ENCODE measurements at places on chromosomes 13 and 19.

DNA sequence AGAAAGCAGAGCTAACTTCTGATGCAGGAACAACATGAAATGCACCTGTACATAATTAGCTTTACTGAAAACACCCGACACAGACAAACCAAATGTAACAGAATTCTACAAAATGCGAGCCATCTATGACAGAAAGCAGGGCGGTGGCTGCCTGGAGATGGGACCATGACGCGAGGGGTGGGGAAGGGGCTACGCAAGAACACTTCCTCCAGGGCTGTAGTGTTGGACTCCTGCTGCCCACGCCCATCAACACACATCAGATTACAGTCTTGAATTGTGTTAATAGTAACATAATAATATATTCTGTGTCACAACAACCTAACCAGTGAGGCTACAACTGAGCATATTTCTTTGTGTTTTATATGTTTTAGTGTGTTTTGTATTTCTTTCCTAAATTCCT, 103.2 kb downstream of the SPACA7 start:
- DNase-seq: no peak

DNA sequence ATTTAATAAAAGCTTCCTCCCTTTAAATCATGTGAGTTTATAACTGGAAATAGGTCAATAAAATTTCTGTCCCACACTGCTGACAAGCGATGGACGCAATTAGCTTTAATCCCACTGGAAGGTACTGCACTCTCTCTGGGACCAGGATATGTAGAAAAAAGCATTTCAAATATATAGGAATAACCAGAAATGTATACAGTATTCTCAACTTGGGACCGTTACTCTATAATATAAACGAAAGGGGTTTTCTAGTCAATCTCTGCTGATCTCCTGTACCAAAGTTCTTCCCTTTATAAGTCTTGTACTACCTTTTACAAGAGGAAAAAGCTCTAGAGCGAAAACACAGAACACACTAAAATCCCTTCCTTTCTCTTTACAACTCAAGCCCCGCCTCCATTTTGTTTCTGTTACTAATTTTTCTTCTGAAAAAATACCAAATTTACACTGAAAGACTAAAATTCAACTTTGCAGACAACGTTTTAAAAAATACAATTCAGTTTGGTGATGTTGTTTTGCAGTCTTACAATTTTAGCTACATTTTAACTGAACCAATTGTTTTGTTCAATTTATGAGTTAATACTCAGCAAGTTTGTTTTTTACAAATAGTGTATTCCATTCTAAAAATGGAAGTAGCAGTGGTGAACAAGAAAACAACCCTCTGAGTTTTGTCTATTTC, 1.7 kb upstream of the USPL1 start:
- DNase-seq: no peak

DNA sequence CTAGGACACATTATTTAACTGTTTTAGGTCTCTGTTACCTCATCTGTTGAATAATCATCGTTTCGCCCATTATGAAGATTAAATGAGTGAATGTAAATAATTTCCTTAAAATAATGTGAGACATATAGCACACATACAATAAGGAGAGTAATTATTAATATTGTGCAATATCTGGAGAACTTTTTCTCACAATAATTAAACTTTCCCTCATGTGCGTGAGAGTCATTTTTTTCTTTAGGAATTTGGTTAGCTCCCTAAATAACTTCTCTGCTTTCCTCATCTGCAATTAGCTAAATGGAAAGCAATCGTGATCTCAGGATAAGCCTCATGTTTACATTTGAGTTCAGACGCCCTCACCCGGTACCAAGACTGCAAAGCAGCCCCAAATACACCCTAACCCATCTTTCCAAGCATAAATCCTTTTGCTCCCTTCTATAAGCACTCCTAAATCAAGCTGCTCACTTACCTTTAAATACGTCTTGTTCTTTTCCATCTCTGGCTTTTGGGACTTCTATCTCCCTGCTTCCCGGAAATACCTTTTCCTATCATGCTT, 78.8 kb downstream of the MZT1 start:
- DNase-seq: no peak

- DNase-seq: no peak
Measured at GRCh38 chr13:41061914-41062837, 867 bp downstream of the WBP4 start.

DNA sequence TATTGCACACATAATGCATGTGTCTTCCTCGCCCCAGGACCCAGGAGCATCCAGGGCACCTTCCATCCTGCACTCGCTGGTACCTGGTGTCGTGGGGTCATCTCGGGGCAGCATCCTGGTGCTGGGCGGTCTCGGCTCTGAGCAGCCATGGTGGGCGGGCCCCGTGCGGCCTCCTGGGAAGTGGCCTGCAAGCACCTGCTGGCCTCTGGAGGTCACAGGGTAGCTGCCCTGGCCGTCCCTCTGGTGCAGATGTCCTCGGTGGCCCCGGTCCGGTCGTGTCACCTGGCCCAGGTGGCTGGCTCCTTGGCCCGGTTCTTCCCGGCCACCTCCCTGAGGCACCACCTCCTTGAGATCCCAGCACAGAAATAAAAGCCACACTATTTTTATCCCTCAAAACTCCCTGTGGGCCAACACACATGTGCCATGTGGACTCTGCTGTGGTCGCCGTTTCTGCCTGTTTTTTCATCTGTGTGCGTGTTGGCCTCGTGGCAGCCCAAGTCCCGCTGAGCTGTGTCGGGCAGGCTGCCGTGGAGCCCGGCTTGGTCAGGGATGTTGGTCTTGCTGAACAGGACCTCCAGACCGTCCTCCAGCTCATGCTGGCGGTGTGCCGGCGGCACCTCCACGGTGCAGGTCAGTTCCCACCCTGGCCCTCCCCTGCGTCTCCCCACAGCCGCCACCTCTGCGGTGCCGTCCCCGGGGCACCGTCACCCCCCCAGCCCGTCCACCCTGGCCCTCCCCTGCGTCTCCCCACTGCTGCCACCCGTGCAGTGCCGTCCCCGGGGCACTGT, 5.0 kb upstream of the GZMM start:
- no peak for DNase-seq

GRCh38 chr13:59416561-59416960, 747.2 kb downstream of the DIAPH3 start:
- no peak for DNase-seq

DNA sequence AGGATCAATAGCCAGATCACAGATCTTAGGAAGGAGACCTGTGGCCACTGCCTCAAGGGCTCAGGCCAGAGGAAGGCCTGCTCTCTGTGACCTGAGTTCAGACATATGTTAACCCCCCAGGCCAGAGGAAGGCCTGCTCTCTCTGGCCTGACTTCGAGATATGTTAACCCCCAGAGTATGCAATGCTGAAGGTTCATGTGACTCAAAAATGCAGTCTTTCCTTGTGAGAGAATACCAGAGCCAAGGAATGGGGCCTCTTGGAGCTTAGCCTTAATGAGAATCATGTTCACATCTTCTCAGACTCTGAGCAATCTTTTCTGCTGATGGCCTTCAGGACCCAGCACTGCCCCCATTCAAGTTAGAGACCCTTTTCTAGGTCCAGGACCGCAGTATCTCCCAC, 36.7 kb downstream of the MBNL2 start:
- no peak for DNase-seq

GRCh38 chr19:4556597-4557127, 2.8 kb downstream of the SEMA6B start:
- DNase-seq: no peak

All from mucosa of gallbladder (tissue), 1 donor.